Fibroblast of skin of back (primary cell): ENCODE measurements at places on chromosomes 1 and 21.

GRCh38 chr1:53450225-53450624 lies 9.0 kb upstream of the DMRTB1 start:
- no peak for DNase-seq

GRCh38 chr1:223819730-223820514 lies 25.8 kb downstream of the TP53BP2 start:
- DNase-seq, result peak; percentile 61

DNA sequence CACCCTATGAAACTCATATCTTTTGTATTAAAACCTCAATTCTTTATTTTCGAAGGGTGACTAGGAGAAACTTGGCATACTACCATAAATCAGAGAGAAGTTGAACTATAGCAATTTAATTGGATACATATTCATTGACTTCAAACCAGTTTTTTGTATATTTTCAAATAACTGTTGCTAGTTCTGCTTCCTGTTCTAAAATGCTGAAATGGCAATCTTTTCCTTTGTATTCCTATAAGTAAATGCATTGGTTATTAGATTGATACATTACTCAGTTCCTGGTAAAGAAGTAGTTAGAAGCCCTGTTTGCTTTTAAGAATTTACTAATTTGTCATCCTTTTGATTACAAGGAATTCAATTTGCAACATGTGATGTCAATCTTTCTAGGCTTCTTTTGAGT lies 200.0 kb downstream of the DISC1 start:
- no peak for DNase-seq

GRCh38 chr1:172141341-172141881 lies 279.1 kb upstream of the C1orf105 start:
- no peak for DNase-seq

DNA sequence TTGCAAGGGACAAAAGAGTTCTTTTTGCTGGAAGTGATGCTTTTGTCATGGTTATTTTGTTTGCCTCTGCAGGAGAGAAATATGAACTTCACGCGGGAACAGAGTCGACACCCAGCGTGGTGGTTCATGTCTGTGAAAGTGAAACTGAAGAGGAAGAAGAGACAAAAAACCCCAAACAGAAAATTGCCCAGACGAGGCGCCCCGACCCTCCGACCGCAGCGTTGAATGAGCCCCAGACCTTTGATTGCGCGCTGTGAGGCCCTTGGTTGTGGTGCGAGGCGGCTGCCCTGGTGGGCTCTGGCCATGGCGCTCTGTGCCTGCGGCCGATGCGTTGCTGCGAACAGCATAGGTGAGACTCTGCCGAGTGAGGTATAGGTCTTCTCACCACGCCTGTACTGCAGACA lies 20.9 kb upstream of the NCMAP start:
- no peak for DNase-seq

DNA sequence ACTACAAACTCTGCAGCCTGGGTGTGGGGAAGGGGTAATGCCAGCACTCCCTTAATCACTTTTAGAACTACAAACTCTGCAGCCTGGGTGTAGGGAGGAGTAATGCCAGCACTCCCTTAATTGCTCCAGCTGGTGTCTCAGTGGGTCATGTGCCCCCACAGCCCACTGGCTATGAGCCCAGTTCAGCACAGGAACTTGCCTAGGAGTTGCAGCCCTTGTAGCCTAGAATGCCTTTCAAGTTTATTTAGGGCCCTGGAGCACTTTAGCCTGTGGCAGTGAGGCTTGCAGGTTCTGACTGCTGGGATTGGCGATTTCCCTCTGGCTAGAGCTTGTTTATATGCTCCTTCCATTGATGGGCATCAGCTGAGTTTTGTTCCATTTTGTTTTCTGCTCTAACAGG lies 17.1 kb downstream of the VN1R5 start:
- DNase-seq, result no peak

DNA sequence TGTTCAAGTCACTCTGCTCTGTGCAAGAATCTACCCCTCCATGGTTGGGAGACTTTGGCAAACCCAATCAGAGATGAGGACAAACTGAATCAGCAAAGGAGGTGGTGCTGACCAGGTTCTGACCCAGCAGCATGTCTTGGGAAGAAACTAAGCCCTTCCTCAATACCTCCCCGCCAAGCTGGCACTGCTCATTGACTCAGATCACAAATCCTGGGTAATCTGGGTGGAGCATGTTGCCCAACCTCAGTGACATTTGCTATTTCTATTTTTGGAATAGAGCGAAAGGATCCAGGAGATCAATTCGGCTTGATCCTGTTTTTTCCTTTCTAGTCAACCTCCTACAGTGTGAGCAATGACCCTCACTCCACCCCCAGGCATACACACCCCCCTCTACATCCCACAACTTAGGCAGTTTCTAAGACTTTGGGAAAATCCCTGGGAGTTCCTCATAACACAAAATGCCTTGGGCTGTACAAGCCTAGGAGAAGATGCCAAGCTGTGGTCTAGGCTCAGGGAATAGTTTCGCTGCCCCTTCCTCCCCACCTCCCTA lies 166.8 kb upstream of the KCNJ6 start:
- no peak for DNase-seq
